ENCODE measurements at places on chromosomes 5 and 9.

- DNase-seq: no peak
Measured at GRCh38 chr5:3107156-3107611, 355.7 kb upstream of the IRX2 start.

DNA sequence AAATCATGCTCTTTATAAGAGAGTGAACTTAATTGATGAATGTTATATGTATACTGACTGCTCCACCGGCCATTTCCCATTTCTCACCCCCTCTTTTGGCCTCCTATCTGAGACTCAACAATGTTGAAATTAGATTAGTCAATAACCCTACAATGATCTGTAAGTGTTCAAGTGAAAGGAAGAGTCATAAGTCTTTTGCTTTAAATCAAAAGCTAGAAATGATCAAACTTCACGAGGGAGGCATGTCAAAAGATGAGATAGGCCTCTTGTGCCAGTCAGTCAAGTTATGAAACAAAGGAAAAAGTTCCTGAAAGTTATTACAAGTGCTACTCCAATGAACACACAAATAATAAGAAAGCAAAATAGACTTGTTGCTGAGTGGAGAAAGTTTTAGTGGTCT is 83.1 kb downstream of the NLN start:
- DNase-seq: no peak

DNA sequence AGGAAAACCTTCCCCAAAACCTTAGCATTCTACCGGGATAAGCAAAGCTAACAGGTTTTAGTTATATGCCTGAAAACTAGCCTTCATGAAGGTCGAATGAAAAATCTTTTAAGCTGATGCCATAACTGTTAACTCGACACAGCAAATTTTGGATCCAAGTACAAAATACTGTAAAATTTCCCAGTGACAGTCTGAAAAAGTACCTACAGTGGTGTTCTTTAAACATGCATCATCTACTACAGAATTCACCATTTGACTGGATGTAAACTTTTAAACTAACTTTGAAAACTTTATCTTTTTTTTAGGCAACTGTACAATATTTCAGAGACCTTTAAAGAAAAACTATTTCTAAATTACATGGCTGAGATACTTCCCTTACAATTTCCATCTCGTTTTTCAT is 791 bp downstream of the RAPGEF6 start:
- DNase-seq: no peak

GRCh38 chr5:15704397-15704947 is 204.5 kb downstream of the FBXL7 start:
- DNase-seq: no peak

GRCh38 chr5:90054612-90055011 is 354.9 kb downstream of the CETN3 start:
- DNase-seq: no peak

DNA sequence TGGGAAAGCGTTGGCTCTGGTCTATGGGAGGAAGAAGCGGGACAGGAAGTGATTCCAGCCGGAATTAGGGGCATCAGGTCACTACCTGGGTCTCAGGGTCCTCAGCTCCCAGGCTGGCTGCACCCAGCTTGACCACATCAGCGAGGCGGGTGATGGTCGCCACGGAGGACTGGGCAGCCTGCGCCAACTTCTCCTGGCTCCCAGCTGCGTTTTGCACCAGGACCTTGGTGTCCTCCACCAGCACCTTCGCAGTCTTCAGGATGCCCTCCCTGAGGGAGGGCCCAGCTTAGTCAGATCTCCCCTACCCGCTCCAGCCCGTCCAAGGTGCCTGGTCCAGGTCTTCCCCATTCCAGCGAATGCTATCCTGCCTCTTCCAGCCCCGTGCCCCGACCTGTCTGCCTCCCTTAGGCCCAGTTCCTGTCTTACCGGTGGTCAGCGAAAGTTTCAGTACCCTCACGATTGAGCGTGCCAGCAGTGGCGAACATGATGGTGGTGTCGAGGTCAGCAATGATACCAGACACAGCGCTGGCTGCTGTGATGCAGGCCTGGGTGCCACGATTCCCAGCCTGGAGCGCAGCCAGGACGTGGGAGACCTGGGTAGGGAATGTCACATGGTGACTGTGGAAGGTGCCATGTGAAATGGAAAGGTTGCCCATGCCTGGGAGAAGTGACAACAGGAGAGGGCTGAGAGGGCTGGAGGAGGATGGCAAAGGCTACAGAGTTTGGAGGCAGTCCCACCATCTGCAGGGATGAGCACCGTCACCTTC is 14.4 kb upstream of the TPM2 start:
- DNase-seq: no peak

DNA sequence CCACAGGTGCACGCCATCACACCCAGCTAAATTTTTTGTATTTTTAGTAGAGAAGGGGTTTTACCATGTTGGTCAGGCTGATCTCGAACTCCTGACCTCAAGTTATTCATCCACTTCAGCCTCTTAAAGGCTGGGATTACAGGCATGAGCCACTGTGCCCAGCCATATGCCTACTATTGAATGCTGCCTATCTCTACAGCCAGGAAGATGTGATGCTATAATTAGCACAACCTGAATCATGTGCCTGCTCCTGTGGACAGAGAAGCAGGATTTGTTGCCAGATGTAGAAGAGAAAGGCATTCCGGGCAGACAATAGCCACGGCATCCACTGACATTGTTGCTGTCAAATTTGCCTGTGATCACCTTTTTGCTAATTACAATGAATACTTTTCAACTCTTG is 24.4 kb upstream of the MLLT3 start:
- DNase-seq: no peak

- DNase-seq: no peak
Measured at GRCh38 chr5:139524940-139525585, 36.1 kb upstream of the UBE2D2 start.

DNA sequence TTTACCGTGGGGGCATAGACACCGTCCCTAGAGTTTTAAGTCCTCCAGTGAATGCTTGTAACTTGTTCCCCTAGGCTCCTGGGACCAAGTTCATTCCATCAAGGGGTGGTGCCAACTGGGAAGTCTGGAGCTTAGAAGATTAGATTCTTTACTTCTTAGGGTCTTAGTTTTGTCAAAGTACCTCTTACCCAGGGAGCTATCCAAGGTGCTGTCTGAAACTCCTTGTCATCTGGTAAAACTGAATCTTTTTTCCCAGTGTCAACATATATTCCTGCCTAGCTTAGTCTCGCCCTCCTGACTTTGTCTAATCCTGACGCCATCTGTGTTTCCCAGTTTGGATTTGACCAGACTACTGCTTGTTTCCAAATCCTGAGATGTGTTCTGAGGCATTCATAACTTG is 41.6 kb downstream of the MAMDC2 start:
- DNase-seq: no peak

DNA sequence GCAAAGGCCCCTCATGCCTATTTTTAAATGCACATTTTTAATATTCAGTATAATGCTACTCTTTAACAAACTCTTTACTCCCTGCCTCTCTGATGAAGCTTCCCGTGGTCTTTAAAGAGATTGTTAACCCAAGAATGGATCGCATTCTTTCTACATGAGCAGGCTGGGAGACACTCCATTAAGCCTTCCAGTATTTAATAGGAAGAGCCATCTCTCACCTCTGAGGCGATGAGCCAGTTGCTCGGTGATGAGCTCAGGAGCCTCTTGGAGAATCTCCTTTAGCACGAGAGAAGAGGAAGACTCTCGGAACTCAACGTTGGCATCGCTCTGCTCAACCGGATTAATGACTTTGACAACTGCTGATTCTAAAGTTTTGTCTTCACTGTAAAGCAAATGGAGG is 59.6 kb downstream of the PRUNE2 start:
- no peak for DNase-seq

DNA sequence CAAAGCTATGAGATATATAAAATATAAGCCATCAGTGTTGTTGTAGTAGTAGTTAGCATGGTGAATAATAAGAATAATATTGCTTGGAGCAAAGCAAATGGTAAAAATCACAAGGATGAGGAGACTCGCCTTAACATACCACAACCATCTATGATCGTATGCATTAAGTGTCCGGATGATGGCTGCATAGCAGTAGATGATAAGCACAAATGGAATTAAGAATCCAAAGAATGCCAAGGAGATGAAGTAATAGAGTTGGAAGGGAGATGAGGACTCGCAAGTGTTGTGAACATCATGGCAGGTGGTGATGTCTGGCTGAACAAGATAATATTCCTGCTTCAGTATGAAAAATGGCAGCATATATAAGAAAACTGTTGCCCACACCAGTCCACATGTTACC is 5.5 kb downstream of the F2RL2 start:
- no peak for DNase-seq

- no peak for DNase-seq
Measured at GRCh38 chr5:125269926-125270325, 523.5 kb upstream of the ZNF608 start.

- no peak for DNase-seq
Measured at GRCh38 chr9:108835831-108836230, 20.0 kb downstream of the ACTL7B start.

- DNase-seq: no peak
Measured at GRCh38 chr5:147519380-147519779, 9.5 kb upstream of the DPYSL3 start.

DNA sequence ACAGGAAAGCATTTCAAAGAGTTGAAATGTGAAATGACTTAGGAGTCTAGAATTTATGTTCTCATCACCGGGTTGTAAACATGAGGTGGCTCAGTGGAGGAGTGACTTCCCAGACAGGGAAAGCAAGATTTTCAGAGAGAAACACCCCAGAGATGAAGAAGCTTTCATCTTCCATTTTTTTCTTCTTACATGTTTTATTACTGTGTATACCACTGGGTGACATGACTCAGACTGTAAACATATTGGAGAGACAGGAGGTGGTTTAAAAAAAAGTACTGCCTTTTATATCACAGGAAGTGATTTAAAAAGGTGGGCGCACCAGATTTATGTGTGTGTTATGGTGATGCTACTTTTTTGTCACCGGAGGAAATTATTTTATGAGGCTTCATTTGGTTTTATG is 209.1 kb upstream of the TUT7 start:
- DNase-seq: no peak

GRCh38 chr9:70159630-70160029 is 99.1 kb upstream of the SMC5 start:
- no peak for DNase-seq

DNA sequence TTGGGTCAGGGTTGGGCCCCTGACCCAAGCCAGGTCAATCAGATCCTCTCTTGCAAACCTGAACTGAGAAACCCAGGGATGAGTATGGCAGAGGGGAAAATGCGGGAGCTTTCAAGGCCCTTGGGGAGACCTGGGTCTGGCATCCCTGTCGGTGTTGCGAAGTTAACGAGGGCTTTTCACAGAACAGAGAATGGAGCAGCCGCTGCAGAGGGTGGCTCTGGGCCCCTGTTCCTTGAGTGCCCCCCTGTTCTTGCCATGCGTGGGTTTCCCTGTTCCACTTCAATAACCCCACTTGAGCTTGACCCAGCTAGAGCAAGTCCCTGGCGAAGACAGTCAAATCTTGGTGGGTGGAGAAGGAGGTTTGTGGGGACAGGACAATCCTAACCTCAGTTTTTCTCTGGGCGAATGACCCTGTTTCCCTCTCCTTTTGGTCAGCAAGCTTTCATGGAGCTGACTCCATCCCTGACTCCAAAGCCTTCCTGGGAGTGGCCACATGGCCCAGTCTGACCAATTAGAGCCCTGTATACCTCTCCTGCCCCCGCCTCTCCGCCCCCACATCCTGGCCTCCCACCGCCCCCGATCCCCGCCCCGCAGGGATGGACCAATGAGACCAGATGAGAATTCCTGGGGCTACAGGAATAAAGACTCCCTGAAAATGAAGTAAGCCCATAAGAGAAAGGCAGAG is 2.9 kb upstream of the VDAC1 start:
- DNase-seq: no peak

DNA sequence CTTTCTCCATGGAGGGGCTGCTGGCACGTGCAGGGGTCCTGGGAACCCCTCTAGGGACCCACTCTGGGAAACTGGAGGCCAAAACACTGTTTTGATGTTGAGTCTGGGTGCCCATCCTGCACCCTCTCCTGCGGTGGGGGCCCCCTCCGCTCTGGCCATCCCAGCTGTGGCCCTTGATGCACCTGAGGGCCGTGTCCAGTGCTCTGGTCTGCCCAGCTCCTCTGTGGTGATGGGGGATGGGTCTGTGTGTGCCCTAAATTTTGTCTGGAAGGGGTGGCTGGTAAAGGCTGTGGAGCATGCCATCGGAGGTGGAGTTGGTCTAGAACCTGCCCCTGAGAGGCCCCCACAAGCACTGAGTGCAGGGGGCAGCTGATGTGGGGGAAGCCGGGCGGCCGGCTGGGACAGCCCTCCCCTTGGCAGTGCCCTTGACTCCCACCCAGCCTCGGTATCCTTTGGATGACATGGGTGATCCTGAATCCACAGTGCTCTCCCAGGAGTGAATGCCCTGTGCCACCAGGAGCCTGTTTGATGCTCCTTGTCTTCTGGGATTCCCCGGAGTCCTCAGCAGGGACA is 26.3 kb downstream of the AHRR start:
- DNase-seq: no peak

DNA sequence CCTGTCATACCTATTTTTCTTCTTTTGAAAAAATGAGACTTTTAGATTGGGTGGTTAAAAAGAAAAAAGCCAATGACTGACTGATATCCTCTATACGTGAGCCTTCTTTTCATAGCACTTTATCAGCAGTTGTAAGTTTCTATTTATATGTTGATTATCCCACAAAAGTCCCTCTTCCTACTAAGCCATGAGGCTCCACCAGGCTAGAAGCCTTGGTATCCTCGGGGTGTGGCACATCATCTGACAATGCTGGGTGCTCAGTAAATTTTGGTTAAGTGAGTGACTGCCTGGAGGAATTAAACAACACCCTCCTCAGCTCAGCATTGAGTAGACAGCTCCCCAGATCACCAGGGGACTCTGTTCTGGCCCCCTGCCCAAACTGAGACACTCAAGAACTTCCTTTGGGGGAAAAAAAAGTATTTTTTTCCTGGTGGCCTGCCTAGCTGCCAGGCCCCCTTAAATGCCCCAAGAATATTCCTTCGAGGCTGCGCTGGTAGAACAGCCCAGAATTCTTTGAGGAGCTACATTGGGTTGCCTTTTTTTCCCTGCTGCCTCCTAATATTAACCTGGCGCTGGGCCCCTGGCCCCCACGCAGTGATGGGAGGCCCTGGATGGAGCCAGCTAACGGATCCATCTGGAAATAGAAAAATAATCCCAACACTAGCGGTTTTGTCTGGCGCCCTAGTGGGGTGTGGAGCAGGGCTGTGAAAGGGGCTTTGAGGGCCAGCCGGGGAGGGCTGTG is 23.4 kb upstream of the COL27A1 start:
- no peak for DNase-seq

DNA sequence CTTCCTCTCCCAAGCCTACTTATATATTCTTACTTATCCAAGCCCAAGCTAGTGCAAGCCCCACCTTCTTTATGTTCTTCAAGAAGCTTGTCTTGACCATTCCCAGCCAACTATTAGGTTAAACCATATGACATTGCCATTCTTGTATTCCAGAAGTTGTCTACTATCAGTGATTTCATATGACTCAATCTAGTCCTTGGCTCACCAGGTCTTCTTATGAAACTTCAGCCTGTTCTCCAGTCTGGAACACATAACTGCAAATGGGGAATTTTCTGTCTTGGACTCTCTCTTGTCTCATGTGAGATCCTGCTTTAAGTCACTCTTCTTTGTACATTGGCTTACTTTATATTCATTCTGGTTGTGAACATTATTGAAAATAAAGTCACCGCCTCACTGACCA is 130.7 kb downstream of the TTLL11 start:
- no peak for DNase-seq

- no peak for DNase-seq
Measured at GRCh38 chr9:127803507-127804352, 1.0 kb downstream of the FPGS start.

- no peak for DNase-seq
Measured at GRCh38 chr5:54994628-54995027, 9.2 kb upstream of the ESM1 start.

GRCh38 chr5:16906255-16906654 is 29.8 kb downstream of the MYO10 start:
- DNase-seq: no peak

All from stimulated activated CD8-positive, alpha-beta memory T cell treated with anti-CD3 and anti-CD28 coated beads, Interleukin-7, amount 100 ng/mL, for 1 hour (primary cell).